Kidney epithelial cell (primary cell): ENCODE measurements at places on chromosomes 11 and 22.
A peak's percentile ranks its signal among the peaks of the same experiment; 100 is the strongest.

- DNase-seq, result peak; percentile 79
Observed at GRCh38 chr11:127521413-127521812, 520.8 kb upstream of the KIRREL3 start.

DNA sequence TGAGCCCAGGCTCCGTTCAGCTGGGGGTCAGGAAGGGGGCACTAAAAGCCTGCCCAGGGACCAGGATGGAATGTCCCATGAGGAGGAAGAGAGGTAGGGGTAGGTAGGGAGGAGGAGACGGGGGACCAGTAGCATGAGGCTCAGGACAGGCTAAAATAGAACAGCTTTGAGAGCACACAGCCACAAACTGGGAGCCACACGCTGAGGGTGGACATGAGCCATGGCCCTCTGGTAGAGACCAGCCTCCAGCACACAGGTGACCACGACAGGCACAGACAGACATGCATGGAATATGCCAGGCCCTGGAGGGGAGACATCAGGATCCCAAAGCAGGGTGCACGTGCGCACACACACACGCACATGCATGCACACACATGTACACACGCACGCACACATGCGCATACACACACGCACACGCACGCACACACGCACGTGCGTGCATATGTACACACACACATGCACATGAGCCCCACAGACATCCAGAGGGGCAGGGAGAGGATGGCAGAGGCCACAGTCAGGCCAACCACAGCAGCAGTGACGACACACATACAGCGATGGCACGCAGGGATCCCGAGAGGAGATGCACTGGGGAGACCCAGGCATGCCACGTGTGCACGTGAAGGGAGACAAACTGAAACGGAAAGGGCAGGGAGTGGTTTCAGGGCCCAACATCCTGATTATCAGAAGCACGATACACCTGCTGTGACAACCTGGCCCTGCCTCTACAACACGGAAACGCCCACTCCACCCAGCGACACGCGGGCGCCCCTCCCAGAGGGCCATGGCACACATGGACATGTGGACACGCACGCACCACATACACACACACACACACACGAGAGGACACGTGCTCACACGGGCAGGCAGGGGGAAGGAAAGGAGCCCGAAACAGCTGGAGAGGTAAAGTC is 25.7 kb downstream of the LRRC10B start:
- DNase-seq, result no peak

- no peak for DNase-seq
Observed at GRCh38 chr22:20043057-20043996, 22.4 kb downstream of the TANGO2 start.

- DNase-seq, result no peak
Observed at GRCh38 chr11:75939992-75940391, 125.0 kb downstream of the UVRAG start.

DNA sequence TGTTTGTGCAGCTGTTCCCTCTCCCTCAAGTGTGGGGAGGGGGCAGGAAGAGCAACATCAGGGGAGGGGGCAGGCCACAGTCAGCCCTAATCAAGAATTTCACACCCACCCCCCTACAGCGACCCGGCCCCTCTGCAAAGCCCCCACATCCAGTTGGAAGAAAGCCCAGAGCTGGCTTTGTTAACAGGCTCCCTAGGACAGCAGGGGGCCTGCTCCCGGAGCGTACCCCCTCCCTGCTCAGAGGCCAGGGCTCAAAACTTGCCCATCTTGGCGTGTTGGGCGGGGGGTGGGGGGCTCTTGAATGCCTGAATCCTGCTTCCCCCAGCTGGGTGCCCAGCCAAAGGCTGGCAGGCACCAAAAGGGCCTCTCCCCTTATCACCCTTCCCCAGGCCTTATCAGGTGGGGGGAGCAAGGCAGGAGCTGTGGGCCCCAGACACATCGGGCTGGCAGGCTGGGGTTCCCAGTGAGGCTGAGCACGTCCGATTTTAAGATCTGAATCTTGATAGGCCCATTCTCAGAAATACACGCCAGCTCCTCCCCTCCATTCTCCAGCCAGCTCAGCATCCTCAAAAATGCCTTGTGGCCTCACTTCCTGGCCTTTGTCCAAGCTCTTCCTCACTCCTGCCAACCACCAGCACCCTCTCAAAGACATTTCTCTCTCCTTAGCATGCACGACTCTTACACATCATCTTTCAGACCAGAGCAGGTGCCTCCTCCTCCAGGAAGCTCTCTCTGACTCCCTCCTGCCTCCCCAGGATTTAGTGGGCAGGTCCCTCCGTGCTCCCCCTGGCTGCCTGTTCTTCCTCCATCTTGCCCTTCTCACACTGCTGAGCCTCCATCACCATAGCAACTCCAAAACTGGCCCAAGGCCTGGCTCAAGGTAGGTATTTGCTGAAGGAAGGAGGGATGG is 384.8 kb downstream of the MN1 start:
- DNase-seq, result peak; percentile 50

DNA sequence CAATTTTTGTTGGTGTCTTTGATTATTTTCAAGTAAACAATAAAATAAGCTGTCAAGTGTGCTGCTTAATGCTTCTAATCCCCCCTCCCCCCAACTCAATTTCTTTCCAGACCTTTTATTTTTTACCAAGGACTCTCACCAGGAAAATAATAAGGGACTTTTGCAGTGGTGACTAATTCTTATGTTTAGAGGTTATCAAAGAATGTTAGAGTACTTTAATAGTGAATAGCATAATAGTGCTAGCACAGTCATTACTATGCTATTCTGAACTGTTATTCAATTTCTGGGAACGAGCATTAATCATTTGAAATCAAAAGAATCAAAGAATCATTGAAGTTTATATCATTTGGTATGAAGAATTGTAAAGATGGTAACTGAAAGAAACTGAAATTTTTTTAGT is 251.4 kb downstream of the DDX10 start:
- no peak for DNase-seq

- DNase-seq, result no peak
Observed at GRCh38 chr11:64553554-64554201, 37.3 kb upstream of the SLC22A12 start.

GRCh38 chr22:16651217-16651616 is 58.6 kb upstream of the CCT8L2 start:
- no peak for DNase-seq

- no peak for DNase-seq
Observed at GRCh38 chr11:76206327-76207081, at the start of gene WNT11. WNT11 (minus strand) TSS chr11:76206502; CDS start chr11:76206407, 95 bp downstream.

- no peak for DNase-seq
Observed at GRCh38 chr11:61543606-61544306, 35.2 kb downstream of the LRRC10B start.

DNA sequence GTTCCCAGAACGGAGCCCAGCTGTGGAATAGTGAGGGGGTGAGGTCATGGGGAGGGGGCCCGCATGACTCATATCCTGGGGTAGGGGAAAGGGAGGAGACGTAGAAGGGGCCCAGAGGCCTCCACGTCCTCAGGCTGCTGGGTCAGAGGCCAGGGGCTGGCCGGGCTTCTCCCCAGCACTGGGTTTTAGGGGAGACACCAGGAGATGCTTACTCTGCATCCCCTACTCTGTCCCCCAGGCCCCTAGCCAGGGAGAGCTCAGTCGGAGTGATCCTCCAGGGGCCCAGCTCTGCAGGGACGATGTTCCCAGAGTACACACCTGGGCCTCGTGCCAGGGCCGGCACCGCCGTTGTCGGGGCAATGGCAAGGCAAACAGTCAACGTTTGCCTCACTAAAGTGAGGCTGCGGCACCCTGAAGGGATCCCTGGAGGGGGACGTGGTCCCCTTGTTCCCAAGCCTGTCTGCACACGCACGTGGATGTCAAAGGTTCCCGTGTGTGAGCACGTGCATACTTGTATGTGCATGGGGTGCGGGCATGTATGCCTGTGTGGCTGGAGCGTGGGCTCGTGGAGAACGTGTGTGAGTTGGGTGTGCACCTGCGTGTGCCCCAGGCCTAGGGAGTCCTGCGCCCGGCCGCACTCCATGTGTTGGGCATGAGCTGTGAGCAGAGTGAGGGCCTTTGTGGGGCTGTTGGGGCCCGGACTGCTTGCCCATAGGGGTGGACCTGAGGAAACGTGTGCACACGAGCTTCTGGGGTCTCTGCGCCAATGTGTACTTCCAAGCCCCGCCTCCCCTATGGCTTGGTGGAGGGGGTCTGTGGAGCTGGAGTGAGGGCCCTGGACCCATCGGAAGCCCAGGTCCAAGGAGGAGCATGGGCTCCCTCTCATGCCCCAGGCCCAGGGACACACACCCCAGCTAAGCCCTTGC is 14.2 kb downstream of the PRR33 start:
- DNase-seq, result no peak

DNA sequence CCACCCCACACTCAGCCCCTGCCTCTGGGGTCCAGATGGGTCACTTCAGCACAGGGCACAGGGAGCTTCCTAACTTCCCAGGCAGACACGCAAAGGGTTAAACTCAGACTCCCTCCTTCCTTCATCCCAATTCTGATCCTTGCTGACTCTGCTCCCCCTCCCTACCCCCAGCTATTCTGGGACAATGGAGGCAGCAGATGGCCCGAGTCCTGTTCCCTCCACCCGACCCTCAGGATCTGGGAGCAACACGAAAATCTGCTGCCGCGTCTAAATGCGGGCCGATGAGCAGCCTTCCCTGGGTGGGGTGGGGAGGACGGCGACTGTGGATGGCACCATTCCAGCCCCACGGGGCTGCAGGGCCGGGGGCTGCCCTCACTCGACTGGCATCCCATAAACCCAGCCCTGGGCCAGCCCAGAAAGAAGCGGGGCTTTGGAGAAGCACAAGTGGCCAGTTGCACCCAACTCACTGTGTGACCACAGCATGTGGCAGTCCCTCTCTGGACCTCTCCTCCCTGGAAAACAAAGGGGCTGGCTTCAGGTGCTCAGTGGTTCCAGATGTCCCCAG is 18.7 kb downstream of the MFNG start:
- DNase-seq, result no peak

GRCh38 chr11:9528573-9529333 is 44.7 kb upstream of the WEE1 start:
- DNase-seq, result no peak
